ENCODE measurements at places on chromosomes 4 and X.

GRCh38 chr4:116099596-116099995 is 985.8 kb downstream of the TRAM1L1 start:
- peak; percentile 22 for DNase-seq

DNA sequence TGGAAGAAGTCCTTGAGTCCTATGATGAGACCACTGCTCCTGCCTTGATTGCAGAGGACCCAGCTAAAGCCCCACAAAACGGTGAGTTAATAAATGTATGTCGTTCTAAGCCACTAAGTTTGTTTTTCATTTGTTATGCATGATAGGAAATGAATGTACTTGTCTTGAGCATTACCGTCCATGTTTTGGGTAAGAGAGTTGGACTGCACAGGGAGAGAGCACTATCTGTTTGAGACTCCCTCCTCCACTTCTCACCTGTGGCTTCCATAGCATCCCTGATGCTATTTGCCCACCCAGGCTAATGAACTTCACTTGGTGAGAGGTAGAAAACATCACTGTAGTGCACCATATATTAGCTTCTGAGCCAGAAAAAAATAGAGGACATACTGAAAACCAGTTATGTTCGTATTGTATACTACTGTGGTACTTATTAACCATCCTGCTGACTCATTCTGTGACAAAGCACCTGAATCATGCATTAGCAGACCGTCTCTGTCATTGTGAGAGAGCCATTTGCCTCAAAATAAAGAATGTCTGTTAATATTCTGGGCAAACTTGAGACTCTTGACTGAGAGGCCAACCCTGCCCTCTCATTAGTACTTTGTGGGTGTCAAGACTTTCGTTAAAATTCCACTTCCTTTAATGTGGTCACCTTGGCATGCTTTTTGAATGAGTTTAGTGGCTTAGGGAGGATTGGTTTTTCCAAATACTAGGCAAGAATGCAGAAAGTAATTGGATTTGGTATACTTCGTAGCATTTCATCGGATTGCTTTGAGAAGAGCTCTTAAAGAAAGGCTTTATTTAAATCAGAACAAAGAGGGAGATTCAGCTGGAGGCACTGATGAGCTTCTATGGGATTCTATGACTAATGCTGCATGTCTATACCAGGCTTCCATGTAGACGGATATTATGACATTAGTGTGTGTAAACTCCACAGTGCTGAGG is 99.3 kb upstream of the GRPR start:
- DNase-seq, result peak; percentile 81

DNA sequence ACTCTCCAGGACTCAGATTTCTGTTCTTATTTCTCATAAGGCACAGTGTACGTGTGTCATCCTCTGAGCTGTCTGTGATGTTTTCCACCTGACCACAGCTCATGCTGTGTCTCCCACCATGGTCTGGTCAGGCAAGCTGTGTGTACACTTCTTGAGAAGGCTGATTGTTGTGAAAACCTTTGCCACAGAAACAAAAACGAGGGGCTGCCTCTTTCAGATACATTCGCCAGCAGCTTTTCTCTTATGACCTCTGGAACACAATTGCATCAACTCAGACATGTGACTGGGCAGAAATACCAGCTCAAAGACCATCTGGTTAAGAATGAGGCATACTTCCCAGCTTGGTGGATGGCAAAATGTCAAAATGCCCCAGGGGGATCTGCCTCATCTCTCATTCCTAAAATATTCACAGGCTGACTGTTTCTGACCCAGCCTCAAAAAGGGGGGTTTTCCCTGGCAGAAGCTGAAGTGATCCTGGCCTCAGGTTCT is 46.1 kb downstream of the PGRMC2 start:
- peak; percentile 97 for DNase-seq

DNA sequence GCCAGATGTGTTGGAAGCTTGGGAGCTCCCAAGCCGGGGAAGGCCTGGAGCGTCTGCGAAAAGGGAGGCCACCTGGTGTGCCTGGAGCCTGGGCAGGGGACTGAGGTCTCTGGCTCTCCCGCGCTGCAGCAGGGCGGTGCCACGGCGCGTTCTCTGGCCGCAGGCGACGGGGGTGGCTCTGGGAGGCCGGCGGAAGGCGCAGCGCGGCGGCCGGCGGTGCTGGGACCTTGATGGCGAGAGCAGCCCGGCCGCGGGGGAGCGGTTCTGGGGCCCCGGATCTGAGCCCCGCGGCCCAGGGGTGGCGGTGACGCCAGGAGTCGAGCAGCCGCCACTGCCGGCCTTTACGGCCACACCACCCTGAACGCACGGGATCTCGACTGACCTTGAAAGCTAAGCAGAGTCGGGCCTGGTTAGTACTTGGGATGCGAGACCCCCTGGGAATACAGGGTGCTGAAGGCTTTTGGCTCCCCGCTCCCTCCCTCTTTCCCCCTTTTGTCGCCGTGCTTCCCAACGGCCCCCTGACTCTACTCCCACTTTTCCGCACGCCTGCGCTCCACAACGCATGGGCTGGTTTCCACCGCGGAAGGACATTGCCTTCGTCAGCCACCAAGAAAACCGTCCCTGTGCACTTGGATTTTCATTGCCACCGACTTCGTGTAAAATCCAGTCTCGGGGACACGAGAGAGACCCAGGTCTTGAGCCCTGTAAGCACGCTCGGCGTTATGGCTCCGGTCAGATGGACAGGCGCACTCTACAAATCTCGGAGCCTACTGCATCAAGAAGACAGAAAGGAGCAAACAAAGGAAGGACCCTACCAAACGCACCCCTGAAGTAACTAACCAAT is 9.5 kb downstream of the FRG2 start:
- no peak for DNase-seq

DNA sequence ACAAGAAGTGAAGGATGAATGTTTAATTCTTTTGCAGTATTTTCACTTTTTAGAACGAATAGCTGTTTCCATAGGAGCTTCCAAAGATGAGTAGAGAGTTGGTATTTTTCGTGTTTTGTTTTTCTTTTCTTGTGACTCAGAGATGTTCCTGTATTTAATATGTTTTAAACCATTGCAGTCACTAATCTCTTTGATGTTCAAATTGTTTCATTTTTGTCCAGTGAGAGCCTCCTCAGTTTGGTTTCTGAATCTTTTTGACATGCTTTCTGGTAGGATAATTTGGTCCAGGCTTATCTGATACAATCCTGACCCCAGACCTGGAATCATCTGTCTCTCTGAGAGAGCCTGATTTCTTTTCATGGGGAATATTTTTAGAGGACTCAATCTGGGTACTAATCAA is 41.6 kb downstream of the BEX3 start:
- DNase-seq, result no peak

GRCh38 chrX:21885568-21885967 is 29.8 kb downstream of the YY2 start:
- peak; percentile 32 for DNase-seq

DNA sequence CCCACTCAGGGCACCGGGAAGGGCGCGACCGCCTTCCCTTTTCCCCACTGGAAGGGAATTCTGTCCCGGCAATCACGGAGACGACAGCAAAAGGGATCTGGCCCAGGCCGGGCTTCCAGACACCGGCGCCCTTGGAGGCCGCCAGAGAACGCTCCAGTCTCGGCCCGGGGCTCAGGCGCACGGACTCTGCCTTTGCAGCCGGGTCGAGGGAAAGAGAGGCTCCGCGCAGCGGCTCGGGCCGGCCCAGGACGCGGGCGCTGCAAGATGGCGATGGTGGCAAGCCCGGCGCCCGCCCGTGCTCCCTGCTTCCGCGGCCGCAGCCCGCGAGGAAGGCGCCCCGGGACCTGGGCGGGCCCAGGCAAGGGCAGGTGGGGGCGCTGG is 1.1 kb downstream of the CTBP1 start:
- no peak for DNase-seq

GRCh38 chrX:28552882-28553829 is 34.1 kb upstream of the IL1RAPL1 start:
- DNase-seq, result no peak

DNA sequence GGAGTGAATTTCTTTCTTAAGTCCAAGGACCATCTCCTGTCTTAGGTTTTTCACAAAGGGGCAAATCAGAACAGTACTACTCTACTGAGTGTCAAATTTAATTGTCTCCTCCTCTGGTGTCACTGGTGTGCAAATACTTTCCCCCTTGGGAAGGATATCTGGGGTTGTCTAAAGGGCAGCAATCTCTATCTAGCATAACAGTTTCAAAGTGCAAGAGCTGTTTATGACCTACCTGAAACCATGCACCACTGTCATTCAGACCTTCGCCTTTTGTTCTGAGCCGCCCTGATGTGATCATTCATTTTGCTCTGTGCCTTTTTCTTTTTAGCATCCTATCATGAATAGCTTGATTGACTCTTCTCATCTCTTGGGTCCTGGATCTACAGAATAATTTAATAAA is 39.3 kb downstream of the IL1RAPL1 start:
- no peak for DNase-seq

DNA sequence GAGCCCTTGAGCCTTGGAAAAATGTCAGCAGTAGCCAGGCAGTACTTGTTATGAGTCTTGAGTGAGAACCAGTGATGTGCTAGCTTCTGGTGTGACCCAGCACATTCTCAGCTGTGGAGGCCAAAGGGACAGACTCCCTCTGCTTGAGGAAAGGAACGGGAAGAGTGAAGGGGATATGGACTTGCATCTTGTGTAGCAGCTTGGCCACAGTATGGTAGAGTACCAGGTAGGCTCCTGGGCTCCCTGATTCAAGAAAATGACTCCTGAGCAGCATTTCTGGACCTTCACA is 1601.9 kb upstream of the ADGRL3 start:
- no peak for DNase-seq

- DNase-seq, result no peak
These were observed 263.3 kb upstream of the GPRIN3 start for GRCh38 chr4:89570931-89571330.

DNA sequence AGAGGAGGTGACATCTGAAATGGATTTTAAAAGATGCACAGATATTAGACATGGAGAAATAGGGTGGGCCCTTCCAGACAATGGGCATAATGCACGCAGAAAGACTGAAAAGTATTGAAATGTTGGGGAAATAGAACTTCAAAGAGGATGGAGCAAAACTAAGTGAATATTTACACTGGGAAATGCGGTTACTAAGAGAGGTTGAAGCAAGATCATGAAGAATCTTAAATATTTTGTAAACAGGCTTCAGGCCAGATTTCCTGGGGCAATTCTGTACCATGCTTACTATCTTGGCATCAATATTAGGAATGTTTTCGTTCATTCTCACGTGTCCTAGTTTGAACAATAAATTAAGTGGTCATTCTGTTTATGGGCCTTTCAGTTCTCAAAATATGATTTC is 216.3 kb downstream of the ADAMTS3 start:
- no peak for DNase-seq

GRCh38 chrX:97685753-97686152 is 802.0 kb downstream of the RPA4 start:
- peak; percentile 6 for DNase-seq

- no peak for DNase-seq
These were observed 116.9 kb downstream of the RASL11B start for GRCh38 chr4:52979020-52979419.

GRCh38 chrX:113892891-113893290 is 691.0 kb upstream of the HTR2C start:
- DNase-seq, result no peak

DNA sequence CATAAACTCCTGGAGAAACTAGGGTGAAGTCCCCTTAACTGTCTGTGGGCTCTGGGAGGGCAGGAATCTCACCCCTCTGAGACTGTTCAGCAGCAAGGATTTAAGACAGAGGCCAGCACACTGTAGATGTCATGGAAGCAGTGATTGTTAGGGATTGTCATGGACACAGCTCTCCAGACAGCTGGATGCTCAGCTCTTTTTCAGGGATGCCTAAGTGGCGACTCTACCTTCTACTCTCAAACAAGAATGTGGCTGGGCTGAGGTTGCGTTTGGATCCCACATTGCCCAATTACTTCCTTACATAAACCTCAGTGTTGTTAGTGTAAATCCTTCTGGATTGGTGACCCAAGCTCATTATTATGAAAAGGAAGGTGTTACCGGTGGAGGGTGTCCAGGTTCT is 291.9 kb upstream of the VCX3A start:
- no peak for DNase-seq

DNA sequence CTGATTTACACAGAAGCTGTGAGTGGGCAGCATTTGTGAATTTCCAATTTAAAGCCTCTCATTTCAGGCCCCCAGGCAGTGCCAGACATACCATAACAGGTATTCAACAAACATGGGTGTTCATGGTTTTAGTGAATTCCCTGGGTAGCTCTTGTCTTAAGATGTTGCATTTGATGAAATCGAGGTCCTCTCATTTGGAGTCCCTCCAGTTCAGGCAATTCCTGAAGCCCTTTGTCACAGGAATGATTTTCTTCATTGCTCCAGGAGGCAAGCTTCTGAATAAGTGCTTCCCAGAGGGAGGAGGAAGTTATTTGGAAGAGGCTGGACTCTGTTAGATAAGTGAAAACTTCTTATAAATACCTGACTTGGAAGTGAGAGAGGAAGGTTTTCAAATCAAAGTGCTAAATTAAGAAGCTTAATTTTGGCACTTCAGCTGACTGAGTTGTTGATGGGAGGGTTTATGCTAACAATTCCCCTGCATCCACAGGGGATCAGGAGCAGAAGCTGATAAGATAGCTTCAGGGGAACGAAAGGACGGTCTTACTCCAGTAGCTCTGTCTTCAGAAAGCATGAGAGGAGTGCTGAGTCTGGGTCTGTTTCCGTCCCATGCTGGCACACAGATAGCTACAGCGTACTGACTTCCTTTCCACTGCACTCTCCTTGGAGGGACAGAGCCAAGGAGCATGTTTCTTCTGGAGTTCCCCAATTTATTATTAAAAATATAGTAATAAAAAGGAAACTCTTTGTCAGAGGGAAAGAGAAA is 543.1 kb downstream of the GBA3 start:
- peak; percentile 38 for DNase-seq

GRCh38 chr4:119498527-119498926 is 130.1 kb downstream of the PDE5A start:
- no peak for DNase-seq

DNA sequence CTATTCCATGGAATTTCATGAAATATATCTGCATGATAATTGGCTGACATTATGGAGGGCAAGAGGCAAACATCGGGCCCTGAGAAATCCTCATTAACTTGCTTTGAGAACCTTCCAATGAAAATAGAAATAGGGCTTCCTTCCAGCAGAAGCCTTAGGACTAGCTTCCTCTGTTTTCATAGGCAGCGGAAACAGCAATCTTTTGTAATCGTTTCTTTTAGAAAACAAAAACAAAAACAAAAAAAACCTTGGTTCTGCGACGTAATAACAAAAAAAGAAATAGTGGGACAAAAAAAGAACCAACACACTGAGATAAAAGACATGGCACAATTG is 62.9 kb downstream of the GEMIN8 start:
- DNase-seq, result no peak

Measured in fibroblast of skin of right biceps (primary cell).